Activated CD4-positive, alpha-beta memory T cell treated with anti-CD3 and anti-CD28 coated beads for 36 hours (primary cell): ENCODE measurements at places on chromosomes 2 and 18.
A peak's percentile ranks its signal among the peaks of the same experiment; 100 is the strongest.

GRCh38 chr2:207048416-207048815 is 109.1 kb downstream of the CPO start:
- DNase-seq = no peak

DNA sequence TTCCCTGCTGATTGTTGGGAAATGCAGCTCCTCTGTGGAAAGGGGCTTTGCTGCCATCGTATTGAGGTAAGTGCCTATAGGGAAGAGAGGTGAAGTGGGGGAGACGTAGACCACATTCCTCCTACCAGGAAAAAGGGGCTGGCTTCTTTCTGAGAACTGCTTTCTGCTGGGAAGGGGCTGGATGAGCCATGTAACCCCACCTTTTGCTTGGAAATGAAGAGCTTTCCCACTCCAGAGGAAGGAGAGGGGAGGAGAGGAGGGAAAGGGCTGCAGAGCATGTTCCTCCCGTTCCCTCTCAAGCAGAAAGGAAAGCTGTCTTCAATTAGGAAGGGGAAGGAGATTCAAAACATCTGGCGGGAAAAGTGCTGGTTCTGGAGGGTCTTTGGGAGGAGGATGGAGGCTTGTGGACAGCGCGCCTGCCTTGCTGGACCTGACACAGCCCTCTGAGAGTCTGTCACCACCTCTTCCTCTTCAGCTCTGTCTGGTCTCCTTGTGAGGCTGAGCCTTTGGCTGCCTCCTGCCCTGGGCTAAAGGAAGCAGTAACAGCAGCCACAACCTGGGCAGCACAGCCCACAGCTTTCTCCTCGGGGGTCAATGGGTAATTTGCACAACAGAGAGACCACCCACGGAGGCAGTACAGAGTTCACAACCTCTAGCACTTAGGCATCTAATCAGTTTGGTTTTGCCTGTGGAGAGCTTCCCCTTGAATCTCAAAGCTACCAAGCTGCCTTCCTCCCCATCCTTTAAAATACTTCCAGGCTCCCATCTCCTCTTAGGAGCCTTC is 410.0 kb upstream of the TNP1 start:
- no peak for DNase-seq

- no peak for DNase-seq
Measured at GRCh38 chr2:206611191-206611590, 31.1 kb upstream of the FAM237A start.

DNA sequence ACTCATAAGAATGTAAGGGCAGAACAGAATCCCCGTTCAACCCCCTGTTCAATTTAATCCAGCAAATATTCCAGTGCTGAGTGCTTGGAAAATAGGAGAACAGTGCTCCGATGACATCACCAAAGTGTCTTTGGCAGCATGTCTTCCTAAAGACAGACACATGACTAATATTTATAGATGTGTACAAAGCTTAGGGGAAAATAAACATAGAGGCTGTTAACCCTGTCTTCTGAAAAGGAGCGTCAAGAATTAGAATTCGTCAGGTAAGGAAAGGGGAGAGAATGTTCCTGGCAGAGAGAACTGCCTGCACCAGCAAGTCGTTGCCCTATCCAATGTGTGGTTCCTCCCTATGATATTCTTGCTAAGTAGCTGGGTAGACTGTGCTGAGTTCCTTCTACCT is 72.7 kb downstream of the PLB1 start:
- DNase-seq = no peak

- no peak for DNase-seq
Measured at GRCh38 chr2:152075461-152076050, 23.3 kb downstream of the CACNB4 start.

DNA sequence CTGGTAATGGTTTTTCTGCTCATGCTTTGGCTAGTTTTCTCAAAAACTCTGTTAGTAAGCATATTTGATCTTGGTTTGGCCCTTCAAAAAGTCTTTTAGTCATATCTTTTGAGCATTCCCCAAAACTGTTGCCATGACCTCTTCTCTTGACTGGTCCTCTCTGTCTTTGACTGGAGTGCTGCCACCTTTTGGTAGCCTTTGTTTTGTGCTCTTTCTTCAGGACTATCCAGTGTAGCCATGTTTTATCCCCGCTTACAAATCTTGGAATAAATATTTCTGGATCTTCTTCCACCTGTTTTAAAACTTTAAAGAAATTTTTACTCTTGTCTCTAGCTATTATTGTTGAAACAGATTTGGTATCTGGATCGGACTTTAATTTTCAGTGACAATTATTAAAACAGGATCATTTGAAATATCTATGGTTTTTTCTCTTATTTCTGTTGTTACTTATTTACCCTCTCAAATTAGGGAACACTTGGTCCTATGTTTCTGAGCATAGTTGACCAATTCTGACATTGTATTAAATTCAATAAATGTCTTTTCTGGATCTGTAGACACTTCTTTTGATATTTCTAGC is 965 bp upstream of the ELOA2 start:
- DNase-seq = peak; percentile 10

GRCh38 chr2:102014041-102014345 is 22.2 kb downstream of the IL1R2 start:
- no peak for DNase-seq

DNA sequence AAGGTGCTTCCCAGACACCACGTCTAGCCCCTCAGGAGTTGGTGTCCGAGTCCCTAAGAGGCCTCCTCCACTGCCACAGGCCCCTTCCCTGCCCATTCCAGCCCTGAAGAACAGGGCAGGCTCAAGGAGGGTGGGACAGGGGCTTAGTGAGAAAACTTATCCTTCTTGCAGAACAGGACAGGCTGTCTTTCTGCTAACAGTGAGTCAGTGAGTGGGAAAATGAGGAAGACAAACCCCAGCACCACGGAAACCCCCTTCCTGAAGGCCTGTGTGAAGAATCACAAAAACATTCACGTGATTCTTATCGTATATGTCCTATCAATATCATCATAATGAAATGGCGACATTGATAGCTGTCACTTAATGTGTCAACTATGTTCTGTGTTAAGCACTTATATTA is 9.8 kb downstream of the FZD7 start:
- no peak for DNase-seq

- DNase-seq = no peak
Measured at GRCh38 chr2:103496850-103497249, 735.0 kb downstream of the TMEM182 start.

DNA sequence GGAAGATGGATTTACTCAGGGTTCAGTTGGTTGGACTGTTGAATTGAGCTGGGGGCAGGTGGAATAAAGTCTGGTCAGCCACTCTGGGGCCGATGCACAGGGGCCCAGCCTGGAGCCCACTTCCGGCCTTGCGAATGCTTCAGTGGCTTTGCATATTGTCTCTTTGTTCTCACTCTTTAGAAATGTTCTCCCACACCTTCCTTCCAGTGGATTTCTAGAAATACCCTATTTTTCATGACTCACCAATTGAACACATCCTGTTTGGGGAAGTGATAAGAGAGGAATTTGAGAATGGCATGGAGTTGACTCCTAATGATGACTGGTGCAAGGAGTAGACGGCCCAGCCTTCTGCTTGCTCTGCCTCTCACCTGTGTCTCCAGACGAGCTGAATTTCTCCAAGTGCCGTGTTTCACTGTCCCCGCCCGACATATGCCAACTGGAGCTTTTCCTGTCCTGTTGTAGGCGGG is 28.1 kb downstream of the ASAP2 start:
- no peak for DNase-seq

- peak; percentile 61 for DNase-seq
Measured at GRCh38 chr2:96260387-96261260, 5.2 kb downstream of the TMEM127 start.

DNA sequence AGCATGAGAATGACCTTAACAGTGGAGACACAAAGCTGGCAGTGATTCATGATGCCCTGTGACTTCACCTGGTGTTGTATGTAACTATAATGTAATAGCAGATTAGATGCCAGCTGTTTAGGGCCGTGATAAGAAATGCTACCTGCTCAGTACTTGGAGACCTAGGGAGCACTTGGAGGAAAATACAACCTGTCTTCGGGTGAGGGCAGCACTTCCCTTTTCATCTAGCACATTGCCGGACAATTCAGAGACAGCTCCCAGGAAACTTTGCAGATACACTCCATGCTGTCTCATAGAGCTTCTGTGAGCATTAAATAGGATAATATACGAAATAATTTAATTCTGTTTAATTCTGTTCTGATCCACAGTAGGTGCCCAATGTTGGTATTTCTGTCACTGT is 668.5 kb downstream of the TSN start:
- no peak for DNase-seq

GRCh38 chr2:157348291-157348921 is 22.8 kb upstream of the ERMN start:
- DNase-seq = no peak

DNA sequence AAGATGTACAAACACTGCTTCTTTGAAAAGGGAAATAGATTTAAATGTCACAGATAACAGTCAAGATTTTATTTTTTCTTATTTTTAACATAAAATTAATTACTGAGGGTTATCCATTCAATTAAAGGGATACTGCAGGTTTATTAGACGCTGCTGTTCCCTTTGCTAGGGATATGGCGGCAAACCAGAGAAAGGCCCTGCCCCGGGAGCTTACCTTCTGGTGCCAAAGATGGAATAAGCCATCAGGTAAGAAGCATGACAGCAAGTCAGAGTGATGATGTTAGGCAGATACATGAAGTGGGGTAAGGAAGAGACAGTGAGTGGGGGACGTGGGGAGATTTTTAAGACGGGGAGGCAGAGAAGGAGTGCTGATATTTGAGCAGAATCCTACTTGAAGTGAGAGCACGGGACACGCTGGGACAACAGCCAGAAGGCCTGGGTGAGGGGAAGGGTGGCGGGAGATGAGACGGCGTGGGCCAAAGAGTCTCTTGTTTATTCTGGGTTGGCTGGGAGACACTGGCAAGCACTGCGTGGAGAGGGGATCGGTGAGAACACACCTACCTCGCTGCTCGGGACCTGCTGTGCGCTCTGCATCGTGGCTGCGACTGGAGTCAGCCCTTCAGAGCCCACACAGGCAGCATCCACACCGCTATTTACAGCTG is 250.5 kb upstream of the TMEM200C start:
- no peak for DNase-seq

DNA sequence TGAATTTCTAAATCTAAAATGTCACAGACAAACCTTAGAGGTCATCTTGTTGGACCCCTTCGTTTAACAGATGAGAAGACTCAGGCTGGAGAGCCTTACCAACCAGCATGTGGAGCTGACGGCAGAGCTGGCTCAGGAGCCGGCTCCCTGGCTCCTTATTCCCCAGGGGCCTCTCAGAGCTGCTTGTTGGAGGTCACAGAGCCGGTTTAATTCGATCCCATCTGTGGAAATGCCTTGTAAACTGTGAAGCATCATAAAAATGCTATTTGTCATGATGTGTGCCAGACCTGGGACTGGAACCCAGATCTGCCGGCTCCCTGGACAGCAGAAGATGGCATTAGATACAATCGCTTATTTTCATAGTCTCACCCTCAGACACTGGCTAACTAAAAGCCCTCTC is 8.2 kb upstream of the CIB4 start:
- DNase-seq = no peak

DNA sequence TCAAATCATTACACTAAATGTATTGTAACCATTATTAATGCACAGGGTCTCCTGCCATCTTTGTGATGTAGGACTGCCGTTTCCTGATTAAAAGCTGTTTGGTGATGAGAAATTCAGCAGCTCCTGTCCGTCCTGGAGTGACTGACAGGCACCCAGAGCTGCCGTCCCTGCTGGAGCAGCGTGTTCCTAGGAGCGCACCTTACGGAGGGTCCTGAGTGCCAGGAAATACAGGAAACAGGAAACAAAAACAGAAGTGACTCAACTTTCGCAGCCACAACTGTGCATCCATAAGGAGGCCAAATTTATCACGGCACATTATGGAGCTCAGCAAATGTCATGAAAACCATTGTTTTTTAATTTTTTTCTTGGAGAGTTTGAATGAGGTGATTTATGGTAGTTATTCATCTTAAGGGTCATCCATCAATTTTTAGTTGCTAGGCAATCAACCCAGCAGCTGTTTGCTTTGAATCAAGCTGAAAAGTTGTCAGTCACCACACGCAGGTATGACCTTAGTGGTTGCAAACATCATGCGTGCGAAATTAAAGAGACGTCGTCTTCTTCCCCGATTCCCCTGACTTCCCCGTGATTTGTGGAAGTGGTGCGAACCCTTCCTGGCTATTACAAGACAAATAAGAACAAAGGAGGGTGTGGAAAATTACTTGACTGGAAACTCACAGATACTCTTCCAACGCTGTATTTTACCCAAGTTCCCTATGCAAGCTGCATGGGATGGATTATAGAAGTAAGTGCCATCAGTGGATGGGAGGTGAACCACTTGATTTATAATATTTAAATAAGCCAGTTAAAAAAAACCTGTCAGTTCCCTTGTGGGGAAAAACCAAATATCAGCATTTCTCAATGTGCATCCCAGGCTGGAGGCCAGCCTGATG is 19.8 kb downstream of the TSHZ1 start:
- DNase-seq = no peak

DNA sequence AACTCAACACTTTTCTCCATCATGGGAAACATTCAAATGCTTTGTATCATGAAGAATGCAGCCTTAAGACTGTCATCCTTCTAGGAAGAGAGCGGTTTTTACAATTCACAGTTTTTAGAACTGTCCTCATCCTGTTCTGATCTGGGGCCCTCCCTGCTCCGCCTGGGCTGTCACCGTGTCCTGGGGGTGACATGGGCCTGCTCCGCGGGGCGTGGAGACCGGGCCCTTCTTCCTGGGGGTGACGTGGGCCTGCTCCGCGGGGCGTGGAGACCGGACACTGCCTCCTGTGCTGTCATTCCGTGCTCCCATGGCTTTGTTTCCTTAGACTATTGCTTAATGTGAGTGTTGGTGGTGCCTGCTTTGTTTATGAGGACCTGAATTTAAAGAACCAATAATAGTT is 122.8 kb downstream of the TMEM18 start:
- no peak for DNase-seq

GRCh38 chr2:102453501-102453900 is 19.5 kb upstream of the SLC9A4 start:
- DNase-seq = no peak

DNA sequence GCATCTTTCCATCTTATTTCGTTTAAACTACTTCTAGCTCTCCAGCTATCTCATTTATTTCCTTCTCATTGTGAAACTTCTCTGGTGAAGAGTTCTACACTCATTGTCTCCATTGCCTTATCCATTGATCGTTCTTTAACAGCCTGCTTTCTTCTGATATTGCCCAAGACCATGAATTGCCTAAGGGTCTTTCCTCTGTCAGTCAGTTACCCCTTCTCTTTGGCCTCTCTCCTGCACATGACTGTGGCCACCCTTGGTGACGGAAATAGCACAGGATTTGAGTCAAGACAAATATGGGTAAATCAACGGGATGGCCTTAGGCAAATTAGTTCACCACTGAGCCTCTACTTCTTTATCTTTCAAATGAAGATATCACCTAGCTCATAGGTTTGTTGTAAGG is 26.6 kb downstream of the NHEJ1 start:
- DNase-seq = no peak

GRCh38 chr2:26651470-26651771 is 10.3 kb upstream of the CIB4 start:
- DNase-seq = no peak

- DNase-seq = no peak
Measured at GRCh38 chr2:13660231-13660630, 943.5 kb downstream of the TRIB2 start.
